ENCODE measurements at places on chromosomes 7 and 10.

DNA sequence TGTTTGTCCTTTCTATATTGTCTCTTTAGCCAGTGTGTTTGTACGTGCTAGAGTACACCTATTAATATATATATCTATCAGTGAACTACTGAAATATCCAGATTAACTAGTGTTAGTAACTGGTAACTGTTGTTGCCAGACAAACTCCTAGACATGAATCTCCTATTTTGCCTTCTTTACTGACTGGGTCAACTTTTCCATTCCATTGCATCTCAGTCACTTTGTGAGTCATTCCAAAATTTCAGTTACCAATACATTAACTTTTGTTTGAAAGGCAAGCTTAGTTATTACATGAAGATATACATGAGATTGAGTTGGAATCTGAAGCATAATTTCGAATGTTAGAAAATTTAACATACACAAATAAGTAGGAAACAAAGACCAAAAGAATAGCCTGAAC, 51.4 kb downstream of the BTAF1 start:
- peak; percentile 49 for DNase-seq

GRCh38 chr10:27646194-27646593, 99.4 kb downstream of the MKX start:
- peak; percentile 46 for DNase-seq

GRCh38 chr10:20839141-20839540, 58.0 kb downstream of the NEBL start:
- peak; percentile 4 for DNase-seq

- DNase-seq, result no peak
These were observed 327.3 kb downstream of the INHBA start for GRCh38 chr7:41375582-41375981.

GRCh38 chr7:130894146-130894908, 160.3 kb upstream of the KLF14 start:
- DNase-seq, result no peak
